ENCODE measurements at places on chromosomes 11 and 22. TPM values are rescaled to one million over a fixed set of nuclear protein-coding genes. Genes with fewer than 3 reads are reported as not detected.

DNA sequence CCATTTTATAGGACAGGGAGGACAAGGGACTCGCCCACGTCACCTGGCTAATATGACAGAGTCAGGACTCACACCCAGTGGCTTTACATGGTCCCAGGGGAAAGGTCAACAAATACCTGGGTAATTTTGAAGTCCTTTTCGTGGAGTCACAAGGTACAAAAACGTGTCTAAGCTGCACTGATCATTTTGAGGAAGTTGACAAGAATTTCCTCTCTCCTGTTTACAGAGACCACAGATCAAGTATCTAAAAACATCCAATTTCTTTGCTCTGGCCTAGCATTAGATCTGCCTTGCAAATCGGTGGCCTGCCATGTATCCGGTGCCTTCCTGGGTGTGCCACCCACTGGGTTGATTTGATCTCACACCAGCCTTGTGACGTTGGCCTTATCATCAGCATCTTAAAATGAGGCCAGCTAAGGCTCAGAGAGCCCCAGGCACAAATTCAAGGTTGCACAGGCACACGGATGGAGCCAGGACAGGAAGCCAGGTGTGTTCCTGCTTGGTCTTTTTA, 17.6 kb downstream of the GDPD5 start:
- DNase-seq, result peak; percentile 47

- no peak for DNase-seq
These were observed 28.6 kb downstream of the PTPRJ start for GRCh38 chr11:48008951-48009270.

DNA sequence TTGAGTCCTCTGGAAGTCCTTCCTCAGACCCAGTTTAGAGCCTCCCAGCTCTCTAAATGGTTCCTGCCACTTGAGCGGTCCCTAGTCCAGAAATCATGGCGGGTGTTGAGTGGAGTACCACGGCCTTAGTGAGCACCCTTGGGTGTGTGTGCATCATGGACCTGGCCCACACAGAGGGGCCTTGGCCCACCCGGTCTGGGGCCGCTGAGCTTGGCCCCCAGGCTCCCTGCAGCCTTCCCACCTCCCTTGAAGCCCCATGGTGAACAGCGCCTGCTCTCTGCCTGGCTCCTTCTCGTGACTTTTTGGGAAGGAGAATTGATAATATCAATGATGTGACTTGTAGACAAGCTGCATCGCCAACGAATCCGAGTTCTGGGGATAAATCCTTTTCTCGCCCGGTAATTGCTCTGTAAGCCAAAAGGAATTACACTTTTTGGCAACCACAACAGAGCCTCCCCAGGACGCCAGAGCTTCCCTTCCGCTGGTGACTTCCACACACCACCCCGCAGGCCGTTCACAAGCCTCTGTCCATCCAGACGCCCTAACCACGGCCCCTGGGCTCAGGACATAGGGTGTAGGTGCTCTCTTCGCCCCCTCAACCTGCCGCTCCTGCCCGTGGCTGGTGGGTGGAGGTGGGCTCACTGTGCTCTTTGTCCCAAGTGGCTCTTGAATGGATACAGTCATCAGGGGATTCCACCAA, 93.8 kb downstream of the NECTIN1 start:
- no peak for DNase-seq

GRCh38 chr11:70306586-70307033, 36.1 kb downstream of the PPFIA1 start:
- DNase-seq, result no peak

- DNase-seq, result no peak
These were observed 42.6 kb downstream of the MAP6 start for GRCh38 chr11:75625991-75626888.

- no peak for DNase-seq
These were observed 41.8 kb downstream of the OSBPL5 start for GRCh38 chr11:3123305-3123704.

GRCh38 chr22:20093418-20094196, 13.6 kb downstream of the DGCR8 start:
- DNase-seq, result no peak

- no peak for DNase-seq
These were observed 67.5 kb upstream of the IGLL5 start for GRCh38 chr22:22820076-22820475.

DNA sequence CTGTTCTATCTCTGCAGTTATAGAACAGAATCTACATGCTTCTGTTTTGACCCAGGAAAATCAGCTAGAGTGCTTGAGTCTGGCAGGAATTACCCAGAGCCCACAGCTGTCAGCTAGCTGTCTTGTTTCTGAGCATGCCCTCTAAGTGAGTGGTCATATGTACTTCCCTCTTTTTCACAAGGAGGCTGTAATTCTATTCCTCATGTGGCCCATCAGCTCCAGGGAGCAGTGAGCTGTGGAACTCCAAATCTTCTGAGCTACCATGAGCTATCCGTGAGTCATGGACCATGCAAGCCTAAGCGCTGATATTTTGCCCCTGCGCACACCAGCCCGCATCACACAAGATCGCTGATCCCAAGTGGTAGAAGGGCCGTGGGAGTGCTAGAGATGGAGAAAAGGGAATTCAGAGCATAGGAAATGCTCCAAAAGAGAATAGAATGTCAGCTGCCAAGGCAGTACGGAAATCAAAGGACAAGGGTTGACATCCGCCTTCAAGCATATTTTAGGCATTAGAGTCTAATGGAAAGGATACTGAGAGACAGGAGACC, 5.4 kb downstream of the FJX1 start:
- no peak for DNase-seq

DNA sequence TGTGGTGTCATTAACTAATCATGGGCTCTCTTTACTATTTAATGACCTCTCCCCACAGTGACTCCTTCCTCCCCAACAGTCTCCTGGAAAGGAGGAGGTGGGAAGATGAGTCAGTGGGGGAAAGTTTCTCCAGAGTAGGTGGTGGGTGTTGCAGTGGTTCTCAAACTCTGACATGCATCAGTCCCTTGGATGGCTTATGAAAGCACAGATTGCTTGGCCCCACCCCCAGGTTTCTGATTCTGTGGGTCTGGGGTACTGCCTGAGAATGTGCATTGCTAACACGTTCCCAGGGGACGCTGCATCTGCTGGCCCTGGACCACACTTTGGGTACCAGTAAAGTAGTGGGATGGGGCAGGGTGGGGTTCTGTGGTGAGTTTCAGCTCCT, 9.8 kb downstream of the CD82 start:
- DNase-seq, result no peak

- DNase-seq, result peak; percentile 14
These were observed 84.7 kb downstream of the TTC28 start for GRCh38 chr22:28594797-28595462.

- no peak for DNase-seq
These were observed 5.7 kb downstream of the CD6 start for GRCh38 chr11:60977224-60977623.

DNA sequence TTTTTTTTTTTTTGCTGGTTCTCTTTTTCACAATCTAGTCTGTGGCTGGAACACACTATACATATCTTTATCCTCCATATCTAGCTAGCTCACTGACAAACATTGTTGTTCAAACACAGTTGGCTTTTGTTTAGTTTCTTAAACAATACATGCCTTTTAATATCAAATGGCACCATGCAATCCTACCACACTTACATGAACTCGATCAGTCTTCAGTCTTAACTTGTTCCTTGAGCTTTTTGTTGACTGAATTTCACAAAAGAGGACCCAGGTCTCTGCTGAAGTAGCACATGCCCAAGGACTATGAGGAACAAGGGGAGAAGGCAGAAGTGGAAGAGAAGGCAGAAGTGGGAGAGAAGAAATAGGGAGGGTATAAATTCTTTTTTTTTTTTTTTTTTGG, 25.5 kb downstream of the TMEM123 start:
- DNase-seq, result no peak

Gene C11orf16
- total RNA-seq, result not detected

Gene C11orf42
- total RNA-seq, result not detected

Data from naive thymus-derived CD4-positive, alpha-beta T cell (primary cell).